Activated naive CD4-positive, alpha-beta T cell treated with anti-CD3 and anti-CD28 coated beads for 36 hours (primary cell): ENCODE measurements at places on chromosomes 7 and 10. TPM values are rescaled to one million over a fixed set of nuclear protein-coding genes. Genes with fewer than 3 reads are reported as not detected.

KLLN gene
- total RNA-seq = 0.21 TPM

AKR1C2 gene
- total RNA-seq = not detected

MORN4 gene
- 10.7 TPM for total RNA-seq

TDRD1 gene
- 0.47 TPM for total RNA-seq

PNLIPRP1 gene
- not detected for total RNA-seq

CALCR gene
- total RNA-seq = not detected

NOD1 gene
- 9.2 TPM for total RNA-seq

ZSCAN25 gene
- 20.7 TPM for total RNA-seq

PRKAG2 gene
- 18.7 TPM for total RNA-seq

ADRB1 gene
- total RNA-seq = not detected

BTRC gene
- total RNA-seq = 12.7 TPM

PAX4 gene
- not detected for total RNA-seq

- no peaks in the 10 kb centered on the region for H3K36me3 ChIP-seq
- peak; percentile 85 for DNase-seq
- H3K27ac ChIP-seq = no peak overlapping the region
- H3K4me3 ChIP-seq = no peak overlapping the region
- H3K27me3 ChIP-seq = no peaks in the 10 kb centered on the region
Measured at GRCh38 chr10:132443605-132443982, 46.6 kb downstream of the PWWP2B start.

DNA sequence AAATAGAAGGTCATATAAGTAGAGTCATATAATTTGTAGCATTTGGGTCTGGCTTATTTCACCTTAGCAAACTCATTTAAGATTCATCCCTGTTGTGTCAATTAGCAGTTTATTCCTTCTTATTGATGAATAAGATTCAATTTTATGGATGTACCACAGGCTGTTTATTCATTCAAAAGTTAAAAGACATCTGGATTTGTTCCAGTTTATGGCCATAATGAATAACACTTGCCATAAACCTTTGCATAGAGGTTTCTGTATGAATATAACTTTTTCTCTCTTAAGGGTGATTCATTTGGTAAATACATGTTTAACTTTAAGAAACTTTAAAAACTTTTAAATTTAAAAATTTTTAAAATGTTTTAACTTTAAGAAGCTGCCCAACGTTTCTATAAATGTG, 66.4 kb downstream of the CPED1 start:
- no peaks in the 10 kb centered on the region for H3K4me1 ChIP-seq
- no peak for DNase-seq
- peaks cover 3% of the 10 kb centered on the region for H3K27me3 ChIP-seq
- no peak overlapping the region for H3K4me3 ChIP-seq
- H3K36me3 ChIP-seq = no peaks in the 10 kb centered on the region

DNA sequence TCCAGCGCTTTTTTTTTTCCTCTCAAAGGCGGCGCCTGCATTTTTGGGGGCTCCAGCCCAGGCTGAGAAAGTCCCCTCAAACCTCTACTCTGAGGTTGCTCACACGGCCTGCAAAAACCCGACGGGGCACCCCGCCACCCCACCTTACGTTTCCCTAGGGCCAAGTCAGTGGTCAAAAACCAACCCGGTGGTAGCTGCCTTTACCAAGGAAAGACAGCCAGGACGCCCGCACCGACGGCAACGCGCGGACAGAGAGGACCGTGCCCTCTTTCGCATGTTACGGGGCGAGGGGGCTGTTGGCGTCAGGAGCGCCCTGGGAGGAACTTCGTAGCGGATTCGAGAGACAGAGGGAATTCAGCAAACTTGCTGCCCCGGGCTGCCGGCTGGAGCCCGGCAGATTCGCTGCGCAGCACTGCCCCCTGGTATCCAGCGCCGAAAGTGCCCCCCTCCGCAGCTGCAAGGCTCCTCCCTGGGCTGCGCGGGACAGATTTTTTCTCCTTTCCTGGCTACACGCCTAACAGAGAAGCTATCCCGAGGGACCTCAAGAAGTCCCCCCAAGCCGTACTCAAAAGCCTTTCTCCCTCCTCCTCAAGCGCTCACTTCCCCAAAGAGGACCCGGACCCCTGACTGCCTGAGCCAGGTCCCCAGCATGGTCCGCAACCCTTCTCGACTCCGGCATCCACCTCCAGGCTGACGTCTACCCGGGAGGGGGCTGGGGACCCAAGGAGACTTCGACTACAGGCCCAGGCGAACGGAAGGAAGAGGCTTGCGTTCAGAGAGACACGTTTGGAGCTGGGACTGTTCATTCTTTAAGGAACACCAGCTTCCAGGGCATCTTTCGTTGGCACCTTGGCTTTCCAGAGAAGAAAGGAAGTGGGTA, 27.7 kb upstream of the VAX1 start:
- H3K27me3 ChIP-seq = peaks cover 80% of the 10 kb centered on the region
- no peak overlapping the region for H3K27ac ChIP-seq
- peaks cover 51% of the 10 kb centered on the region for H3K4me1 ChIP-seq

GRCh38 chr7:50663396-50664102, 98.3 kb upstream of the DDC start:
- H3K4me1 ChIP-seq = peaks cover 62% of the 10 kb centered on the region
- no peak overlapping the region for H3K27ac ChIP-seq
- peaks cover 1% of the 10 kb centered on the region for H3K36me3 ChIP-seq
- no peak overlapping the region for H3K4me3 ChIP-seq
- no peak for DNase-seq
- no peaks in the 10 kb centered on the region for H3K27me3 ChIP-seq

DNA sequence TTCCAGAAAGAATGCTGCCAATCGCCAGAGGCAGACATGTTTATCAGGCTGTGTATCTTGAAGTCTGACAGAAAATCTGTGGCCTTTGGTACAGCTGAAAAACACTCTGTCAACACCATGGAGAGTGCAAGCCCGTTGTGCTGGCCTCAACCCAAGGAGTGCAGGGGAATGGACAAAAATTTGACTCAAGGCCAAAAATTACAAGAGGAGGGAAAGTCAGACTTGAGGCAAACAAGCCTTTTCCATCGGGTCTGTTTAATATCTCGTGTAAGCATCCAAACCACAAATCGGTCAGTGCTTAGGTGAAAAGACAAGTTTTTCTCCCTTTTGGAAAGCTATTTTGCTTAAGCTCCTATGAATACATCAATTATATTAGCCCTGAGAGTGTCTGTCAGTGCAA, 305.3 kb upstream of the NFE2L3 start:
- H3K27ac ChIP-seq = no peak overlapping the region
- H3K4me1 ChIP-seq = peaks cover 1% of the 10 kb centered on the region
- no peak overlapping the region for H3K4me3 ChIP-seq
- H3K27me3 ChIP-seq = peaks cover 27% of the 10 kb centered on the region
- H3K36me3 ChIP-seq = no peaks in the 10 kb centered on the region
- no peak for DNase-seq

- no peaks in the 10 kb centered on the region for H3K27me3 ChIP-seq
- no peak overlapping the region for H3K4me3 ChIP-seq
- H3K4me1 ChIP-seq = no peaks in the 10 kb centered on the region
- no peak overlapping the region for H3K27ac ChIP-seq
Measured at GRCh38 chr7:14125998-14126397, 136.5 kb upstream of the ETV1 start.

DNA sequence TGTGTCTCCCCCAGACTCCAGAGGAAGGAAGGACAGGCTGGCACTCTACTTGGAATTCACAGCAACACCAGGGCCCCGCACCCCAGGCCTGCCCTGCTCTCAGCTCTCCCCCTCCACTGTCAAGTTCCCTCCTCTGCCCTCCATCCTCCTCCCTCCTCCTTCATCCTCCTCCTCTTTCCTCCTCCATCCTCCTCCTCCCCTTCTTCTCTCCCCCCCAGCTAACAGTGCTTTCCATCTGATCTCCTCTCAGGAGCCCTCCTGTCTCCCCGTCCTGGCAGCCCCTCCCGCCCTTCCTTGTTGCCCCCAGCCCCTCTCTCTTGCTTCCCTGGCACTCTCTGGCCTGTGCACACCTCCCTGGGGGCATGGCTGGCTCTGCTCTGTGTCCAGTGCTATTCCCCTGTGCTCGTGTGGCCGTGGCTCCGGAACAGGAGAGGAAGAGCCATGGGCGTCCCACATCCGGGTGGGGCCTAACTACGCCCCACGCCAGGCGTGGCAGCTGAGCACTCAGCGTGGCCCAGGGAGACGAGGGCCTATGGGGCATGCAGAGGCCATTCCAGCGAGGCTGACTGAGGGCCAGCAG, 64.2 kb downstream of the PWWP2B start:
- no peak overlapping the region for H3K4me3 ChIP-seq
- no peak overlapping the region for H3K27ac ChIP-seq
- no peaks in the 10 kb centered on the region for H3K36me3 ChIP-seq
- DNase-seq = no peak
- H3K4me1 ChIP-seq = peaks cover 2% of the 10 kb centered on the region

GRCh38 chr10:128068398-128069285, 57.6 kb downstream of the MKI67 start:
- no peak overlapping the region for H3K27ac ChIP-seq
- H3K4me1 ChIP-seq = peaks cover 41% of the 10 kb centered on the region
- peaks cover 49% of the 10 kb centered on the region for H3K36me3 ChIP-seq
- no peak for DNase-seq
- H3K27me3 ChIP-seq = no peaks in the 10 kb centered on the region

- peaks cover 8% of the 10 kb centered on the region for H3K27me3 ChIP-seq
- H3K4me3 ChIP-seq = no peak overlapping the region
- H3K27ac ChIP-seq = no peak overlapping the region
- H3K36me3 ChIP-seq = no peaks in the 10 kb centered on the region
- no peak for DNase-seq
- peaks cover 18% of the 10 kb centered on the region for H3K4me1 ChIP-seq
Measured at GRCh38 chr7:115226410-115226809, 304.5 kb downstream of the MDFIC start.

GRCh38 chr10:71882813-71883659, 32.0 kb upstream of the PSAP start:
- H3K4me3 ChIP-seq = no peak overlapping the region
- no peak for DNase-seq
- H3K4me1 ChIP-seq = peaks cover 13% of the 10 kb centered on the region
- H3K27me3 ChIP-seq = no peaks in the 10 kb centered on the region
- H3K27ac ChIP-seq = no peak overlapping the region

GRCh38 chr10:78777867-78778266, 290.9 kb upstream of the ZMIZ1 start:
- no peak for DNase-seq
- H3K4me3 ChIP-seq = no peak overlapping the region
- no peaks in the 10 kb centered on the region for H3K27me3 ChIP-seq
- H3K27ac ChIP-seq = no peak overlapping the region
- H3K4me1 ChIP-seq = no peaks in the 10 kb centered on the region

DNA sequence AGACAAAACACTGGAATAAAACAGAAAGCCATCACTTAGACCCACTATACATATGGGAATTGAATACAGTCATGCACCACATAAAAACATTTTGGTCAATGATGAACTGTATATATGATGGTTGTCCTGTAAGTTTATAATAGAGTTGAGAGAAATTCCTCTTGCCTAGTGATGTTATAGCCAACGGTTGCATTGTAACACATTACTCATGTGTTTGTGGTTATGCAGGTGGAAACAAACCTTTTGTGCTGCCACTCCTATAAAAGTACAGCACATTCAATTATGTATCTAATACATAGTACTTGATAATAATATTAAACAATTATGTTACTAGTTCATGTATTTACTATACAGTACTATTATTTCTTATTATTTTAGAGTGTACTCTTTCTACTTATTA, 381.2 kb upstream of the MBL2 start:
- no peaks in the 10 kb centered on the region for H3K36me3 ChIP-seq
- H3K27me3 ChIP-seq = no peaks in the 10 kb centered on the region
- no peak overlapping the region for H3K4me3 ChIP-seq
- H3K4me1 ChIP-seq = no peaks in the 10 kb centered on the region
- DNase-seq = no peak

DNA sequence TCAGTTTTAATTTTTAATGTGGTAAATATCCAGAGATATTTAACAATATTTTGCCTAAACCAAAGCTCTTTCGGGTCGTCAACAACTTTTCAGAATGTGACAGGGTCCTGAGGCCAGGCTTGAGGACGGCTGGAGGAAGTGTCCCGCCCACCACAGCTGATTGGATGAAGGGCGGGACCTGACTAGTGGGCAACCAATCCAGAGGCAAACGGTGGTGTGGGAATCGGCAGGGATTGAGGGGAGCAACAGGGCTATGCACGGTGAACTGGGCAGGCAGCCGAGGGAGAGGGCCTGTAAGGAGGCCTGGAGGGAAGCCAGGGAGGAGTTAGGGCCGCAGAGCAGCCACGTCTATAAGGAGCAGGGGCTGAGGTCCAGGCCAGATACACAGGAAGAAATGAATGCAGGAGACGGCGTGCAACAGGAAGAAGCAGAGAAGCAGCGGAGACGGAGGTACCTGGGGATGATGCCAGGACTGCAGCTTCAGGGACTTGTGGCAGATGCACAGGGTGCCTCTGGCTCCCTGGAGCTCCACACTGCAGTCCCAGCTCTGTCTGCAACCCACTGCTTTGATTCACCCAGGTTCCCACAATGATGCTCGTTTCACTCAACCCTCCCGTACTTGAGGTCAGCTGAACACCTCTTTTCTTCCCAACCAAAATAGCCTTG, 46.1 kb upstream of the ZMIZ1 start:
- peaks cover 26% of the 10 kb centered on the region for H3K4me1 ChIP-seq
- DNase-seq = no peak
- no peak overlapping the region for H3K4me3 ChIP-seq
- H3K27me3 ChIP-seq = no peaks in the 10 kb centered on the region
- H3K36me3 ChIP-seq = no peaks in the 10 kb centered on the region
- no peak overlapping the region for H3K27ac ChIP-seq

GRCh38 chr10:35925493-35925892, 283.4 kb upstream of the FZD8 start:
- no peaks in the 10 kb centered on the region for H3K4me1 ChIP-seq
- DNase-seq = no peak
- H3K4me3 ChIP-seq = no peak overlapping the region
- no peak overlapping the region for H3K27ac ChIP-seq
- no peaks in the 10 kb centered on the region for H3K36me3 ChIP-seq

DNA sequence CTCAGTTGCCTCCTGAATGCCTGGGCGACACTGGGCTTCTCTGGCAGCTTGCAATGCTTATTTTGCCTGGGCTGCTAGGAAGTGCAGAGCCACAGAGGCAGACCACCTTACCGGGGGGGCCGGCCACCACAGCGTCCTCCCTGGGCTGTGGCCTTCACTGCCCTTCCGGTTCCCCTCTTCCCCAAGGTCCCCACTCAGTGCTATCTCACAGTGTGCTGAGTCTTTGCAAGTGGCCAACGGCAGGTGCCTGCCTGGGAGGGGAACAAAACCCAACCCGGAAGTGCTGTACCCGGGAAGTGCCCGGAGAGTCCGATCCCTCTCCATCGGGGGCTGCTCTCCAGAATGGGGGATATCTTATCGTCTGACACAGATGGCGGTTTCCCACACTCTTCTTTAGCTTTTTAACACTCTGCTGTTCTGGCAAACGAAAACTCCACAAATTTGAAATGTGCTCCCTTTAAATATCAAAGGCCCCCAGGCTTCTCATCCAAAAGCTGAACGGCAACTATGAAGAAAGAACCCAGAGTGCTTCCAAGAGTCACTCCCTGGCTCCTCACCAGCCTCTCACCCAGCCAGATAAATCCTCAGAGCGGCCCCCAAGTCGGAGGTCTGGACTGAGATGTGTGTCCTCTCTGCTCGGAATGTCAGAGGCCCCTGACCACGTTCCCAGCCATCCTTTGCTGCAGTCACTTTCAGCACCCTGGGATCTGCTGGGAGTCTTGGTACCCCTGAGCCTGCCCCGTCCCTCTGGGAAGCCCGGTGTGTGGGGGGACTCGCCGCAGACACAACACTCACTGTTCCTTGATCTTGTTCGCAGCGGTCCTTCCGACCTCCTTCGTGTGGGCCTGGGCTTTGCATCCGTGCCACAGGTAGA, 165.1 kb downstream of the SVIL start:
- H3K27me3 ChIP-seq = no peaks in the 10 kb centered on the region
- no peak overlapping the region for H3K4me3 ChIP-seq
- DNase-seq = no peak
- no peak overlapping the region for H3K27ac ChIP-seq
- no peaks in the 10 kb centered on the region for H3K4me1 ChIP-seq
- H3K36me3 ChIP-seq = peaks cover 38% of the 10 kb centered on the region
